ENCODE measurements at places on chromosomes 6 and 20.

- no peak for DNase-seq
These were observed 1.7 kb upstream of the TREM1 start for GRCh38 chr6:41288030-41288753.

- DNase-seq = no peak
These were observed 34.4 kb downstream of the DSE start for GRCh38 chr6:116405138-116405537.

- no peak for DNase-seq
These were observed 52.9 kb upstream of the MLN start for GRCh38 chr6:33856655-33857054.

- DNase-seq = no peak
These were observed 5.5 kb upstream of the CDSN start for GRCh38 chr6:31125586-31126363.

DNA sequence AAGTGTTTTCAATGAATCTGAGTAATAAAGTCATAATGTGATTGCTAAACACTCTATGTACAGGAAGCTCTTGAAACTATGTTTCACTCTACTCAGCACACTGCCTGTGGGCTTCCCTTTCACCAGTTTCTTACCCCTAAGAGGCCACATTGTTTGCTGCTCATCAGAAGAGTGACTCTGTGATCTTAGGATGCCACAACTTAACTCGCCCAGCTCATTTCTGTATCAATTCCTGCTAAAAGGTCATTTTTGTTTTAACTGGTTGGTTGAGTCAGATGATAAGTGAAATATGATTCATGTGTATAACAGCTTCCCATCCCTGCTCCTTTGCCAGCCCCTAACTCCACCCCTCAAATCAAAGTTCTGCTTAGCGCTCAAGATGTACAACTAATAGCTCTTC is 9.8 kb upstream of the NDUFAF4 start:
- DNase-seq = no peak

GRCh38 chr6:91879386-91879995 is 1292.6 kb upstream of the MAP3K7 start:
- no peak for DNase-seq

DNA sequence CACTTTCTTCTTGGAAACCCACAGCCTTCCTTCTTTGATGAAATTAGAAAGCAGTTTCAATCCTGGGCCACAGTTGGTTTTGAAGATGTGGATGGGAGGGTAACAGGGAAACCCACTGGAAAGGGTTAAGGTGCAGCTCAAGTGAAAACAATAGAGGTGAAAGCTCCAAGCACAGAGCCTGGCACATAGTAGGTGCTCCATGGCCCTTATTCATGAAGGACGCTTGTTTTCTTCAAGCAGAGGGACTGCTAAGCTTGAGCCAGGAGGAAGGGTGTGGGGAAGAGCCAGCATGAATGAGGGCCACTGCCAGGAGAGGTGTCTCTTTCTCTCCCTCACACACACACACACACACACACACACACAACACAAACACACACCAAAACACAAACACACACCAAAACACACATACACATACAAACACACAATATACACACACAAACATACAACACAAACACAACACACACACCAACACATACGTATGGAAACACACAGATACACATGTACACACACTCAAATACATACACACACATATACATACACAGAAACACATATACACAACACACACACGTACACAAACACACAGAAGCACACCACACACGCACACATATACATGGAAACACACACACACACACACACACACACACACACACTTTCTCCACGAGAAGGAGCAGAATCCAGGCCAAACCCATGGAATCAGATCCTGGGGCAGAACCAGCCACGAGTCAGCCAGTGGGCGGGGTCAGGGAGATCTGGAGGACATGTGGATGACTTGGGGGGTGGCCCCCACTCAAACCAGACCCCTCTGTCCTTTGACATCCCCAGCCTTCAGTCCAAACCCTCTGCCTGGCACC is 23.7 kb upstream of the RBPJL start:
- no peak for DNase-seq

DNA sequence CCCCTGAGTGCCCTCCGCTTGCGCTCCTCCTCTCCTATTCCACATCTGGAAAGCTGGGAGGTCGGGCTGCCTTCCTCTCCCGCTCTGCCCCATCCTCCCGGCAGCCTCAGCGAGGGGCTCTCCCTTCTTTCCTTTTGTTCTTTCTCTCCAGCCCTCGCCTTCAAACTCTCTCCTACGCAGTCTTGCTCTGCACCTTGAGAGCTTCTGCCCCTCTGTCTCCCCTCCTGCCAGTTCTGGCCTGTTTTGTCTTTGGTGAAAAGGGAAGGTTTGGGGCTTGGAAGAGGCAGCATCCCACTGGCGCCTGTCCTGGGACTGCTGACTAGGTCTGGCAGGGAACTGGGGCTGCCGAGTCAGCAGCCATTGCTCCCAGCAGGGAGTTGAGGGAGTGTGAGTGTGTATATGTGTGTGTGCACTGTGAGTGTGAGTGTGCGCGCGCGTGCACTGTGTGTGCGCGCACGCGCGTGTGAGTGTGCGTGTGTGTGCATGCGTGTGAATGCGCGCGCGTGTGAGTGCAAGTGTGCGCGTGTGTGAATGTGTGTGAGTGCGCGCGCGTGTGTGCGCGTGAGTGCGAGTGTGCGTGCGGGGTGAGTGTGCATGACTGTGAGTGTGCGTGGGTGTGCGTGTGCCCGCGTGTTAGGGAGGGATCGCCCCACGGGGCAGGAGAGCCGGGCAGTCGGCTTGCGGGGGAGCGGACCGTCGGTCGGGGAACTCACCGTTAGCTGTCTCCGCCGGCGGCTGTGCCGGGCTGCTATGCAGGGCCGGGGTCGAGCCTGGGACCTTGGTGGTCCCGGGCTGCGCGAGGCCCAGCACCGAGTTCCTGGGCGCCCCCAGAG is 523 bp downstream of the CPXM1 start:
- peak; percentile 10 for DNase-seq

- DNase-seq = peak; percentile 72
These were observed 9.0 kb upstream of the NCOA6 start for GRCh38 chr20:34834459-34834893.

DNA sequence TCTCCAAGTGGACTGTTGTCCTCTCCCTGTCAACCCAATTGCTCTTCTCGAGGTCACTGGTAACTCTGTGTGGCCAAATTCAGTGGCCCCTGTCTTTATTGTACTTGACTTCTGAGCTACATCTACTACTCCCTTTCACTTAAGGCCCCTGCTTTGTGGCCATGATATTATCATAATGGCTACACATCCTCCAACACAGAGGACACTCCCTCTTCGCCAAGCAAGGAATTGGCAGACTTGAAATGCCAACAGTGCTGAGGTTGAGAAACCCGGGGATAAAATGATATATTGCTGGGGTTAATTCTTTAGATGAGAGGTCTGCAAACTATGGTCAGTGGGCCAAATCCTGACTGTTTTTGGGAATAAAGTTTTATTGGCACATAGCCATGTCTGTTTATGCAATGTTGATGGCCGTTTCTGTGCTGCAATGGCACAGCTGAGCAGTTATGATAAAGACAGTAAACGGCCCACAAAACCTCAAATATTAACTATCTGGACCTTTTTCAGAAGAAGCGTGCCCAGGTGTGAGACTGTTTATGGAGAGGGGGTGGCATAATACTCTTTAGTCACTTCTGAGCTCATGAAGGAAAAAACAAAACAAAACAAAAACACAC is 12.0 kb upstream of the MRPS10 start:
- no peak for DNase-seq

- no peak for DNase-seq
These were observed 5.1 kb downstream of the QKI start for GRCh38 chr6:163419413-163420288.
